Left ventricle myocardium inferior (tissue), 1 donor: ENCODE measurements at places on chromosomes 6 and 20.

- DNase-seq = no peak
These were observed 37.9 kb upstream of the CCDC167 start for GRCh38 chr6:37537548-37537947.

- DNase-seq = no peak
These were observed 115.1 kb downstream of the BTBD9 start for GRCh38 chr6:38524436-38525145.

DNA sequence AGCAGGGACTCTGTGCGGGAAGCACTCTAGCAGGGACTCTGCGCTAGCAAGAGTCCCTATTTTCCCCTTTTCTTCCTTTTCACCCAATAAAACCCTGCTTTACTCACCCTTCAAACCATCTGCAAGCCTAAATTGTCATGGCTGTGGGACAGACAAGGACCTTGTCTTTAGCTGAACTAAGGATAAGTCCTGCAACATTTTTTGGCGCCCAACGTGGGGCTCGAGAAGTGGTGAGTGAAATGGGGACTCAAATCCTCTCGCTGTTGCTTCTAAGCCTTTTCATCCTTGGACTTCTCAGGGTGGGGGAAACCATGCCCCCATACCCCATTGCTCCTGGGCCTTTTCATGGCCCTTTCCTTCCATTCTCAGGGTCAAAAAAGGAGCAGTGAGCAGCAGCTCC is 46.4 kb downstream of the IMPG1 start:
- no peak for DNase-seq

DNA sequence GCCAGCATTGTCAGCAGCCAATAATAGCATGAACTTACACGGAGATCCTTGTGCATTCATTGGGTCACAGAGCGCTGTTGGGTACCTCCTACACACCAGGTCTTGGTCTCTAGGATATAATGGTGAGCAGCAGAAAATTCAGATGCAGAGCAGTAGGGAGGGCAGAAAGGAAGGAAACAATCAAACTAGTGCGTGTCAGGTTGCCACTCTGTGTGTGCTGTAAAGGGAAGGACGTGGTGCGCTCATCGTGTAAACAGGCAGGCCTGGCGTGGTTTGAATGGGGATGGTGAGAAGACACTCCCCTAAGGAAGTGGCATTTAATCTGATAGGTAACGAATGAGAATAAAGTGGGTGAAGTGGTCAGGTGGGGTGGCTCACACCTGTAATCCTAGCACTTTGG is 336.4 kb downstream of the CDH26 start:
- DNase-seq = no peak

DNA sequence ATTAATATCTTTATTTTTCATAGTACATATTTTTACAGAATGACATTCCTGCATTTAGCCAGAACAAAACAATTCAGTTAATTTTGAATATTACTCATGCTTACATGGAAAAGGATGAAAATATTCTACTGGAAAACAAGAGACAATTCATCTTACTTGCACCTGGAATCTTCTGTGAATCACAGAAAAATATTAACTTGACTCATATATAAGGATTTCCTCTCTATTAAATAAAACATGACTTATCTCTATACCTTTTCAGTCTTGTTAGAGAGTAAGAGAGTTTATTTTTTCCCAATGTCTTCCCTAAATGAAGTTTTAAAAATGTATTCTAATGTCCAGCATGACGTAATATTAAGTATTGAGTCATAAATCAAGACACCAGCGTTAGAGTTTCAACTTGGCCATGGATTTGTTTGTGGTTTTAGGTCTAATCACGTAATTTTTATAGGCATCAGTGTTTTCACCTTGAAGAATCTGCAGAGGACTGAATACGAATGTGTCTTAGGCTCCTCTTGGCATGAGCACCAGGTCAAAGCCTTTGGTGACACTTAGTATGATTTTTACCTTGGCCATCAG is 445.1 kb upstream of the JAG1 start:
- no peak for DNase-seq

DNA sequence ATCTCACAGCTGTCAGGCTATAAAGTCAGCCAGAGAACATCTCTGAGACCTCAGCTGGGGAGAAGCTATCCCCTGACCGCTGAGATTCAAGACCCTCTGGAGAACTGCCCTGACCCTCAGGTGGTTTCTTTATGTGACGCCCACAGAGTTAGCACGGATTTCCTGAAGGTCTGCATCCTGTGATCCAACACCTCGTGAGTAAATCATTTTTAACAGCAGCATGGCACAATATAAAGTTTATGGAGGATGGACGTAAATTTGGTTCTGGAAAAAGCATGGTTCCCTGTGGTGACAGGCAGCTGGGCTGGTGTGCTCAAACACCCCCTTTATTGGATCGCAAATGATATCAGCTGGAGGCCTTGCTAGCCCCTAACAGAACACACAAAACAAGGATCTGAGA is 25.3 kb upstream of the TRAF3IP2 start:
- DNase-seq = no peak
